ENCODE measurements at places on chromosomes 7 and 10.

GRCh38 chr7:39633563-39634477, 10.4 kb downstream of the RALA start:
- no peak for DNase-seq

- no peak for DNase-seq
These were observed 53.9 kb downstream of the MYL10 start for GRCh38 chr7:101575168-101575567.

- DNase-seq: no peak
These were observed 8.7 kb upstream of the ARHGAP12 start for GRCh38 chr10:31937371-31937770.

DNA sequence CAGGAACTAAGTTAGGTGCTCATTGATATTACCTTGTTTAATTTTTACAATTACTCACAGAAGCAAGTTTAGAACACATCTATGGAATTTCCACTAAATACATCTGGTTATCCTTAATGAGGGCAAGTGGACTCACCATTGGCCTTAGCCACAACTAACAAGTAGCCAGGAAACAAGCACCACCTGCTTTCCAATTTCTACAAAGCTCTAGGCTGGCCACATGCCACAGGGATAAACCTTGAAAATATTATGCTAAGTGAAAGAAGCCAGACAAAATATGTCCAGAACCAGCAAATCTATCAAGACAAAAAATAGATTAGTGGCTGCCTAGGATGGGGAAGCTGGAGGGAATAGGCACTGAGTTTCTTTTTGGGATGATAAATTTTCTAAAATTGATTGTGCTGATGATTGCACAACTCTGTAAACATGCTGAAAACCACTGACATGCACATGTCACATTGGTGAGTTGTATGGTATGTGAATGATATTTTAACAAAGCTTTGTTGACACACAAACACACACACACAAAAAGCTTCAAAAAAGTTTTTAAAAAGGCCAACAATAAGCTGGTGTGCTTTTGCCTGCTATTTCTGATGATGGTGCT, 179.4 kb downstream of the CPEB3 start:
- DNase-seq: no peak

- no peak for DNase-seq
These were observed 96.0 kb upstream of the IKZF1 start for GRCh38 chr7:50208378-50208982.

DNA sequence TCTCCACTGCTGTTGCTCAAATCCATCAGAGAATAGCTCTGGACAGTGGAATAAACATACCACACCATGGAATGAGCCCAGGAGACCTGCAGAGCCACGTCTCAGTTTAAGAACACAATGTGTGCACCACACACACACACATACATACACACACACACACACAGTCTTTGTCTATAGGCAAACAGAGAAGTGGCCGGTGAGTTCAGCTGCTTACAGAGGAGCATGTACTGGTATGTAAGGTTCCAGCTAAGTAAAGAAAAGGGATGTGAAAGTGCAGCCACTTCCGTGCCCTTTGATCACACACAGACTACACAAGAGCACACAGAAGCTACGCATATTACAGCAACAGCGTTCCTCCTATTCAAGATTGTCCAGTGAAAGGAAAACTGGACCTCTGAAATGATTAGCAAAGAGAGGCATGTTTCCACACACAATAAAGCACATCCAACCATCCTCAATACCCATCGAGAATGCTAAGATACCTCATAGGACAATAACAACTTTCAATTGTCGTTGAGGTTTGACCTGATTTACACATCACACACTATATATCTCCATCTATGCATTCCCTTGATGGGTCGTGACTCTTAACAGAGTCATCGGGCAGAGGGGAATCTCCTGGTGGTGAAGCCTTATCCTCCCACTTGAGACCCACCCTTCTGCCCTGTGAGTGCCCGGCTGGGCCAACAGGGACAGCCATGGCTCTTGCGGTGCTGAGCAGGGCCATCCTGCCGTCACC, 23.6 kb downstream of the SLC35B4 start:
- DNase-seq: no peak

- no peak for DNase-seq
These were observed 2.6 kb downstream of the GJD4 start for GRCh38 chr10:35607475-35608327.

GRCh38 chr7:99042957-99043356, 101.0 kb downstream of the SMURF1 start:
- DNase-seq: peak; percentile 23

- DNase-seq: no peak
These were observed 931 bp downstream of the SH2D4B start for GRCh38 chr10:80538481-80539185.

- DNase-seq: no peak
These were observed 65.2 kb downstream of the KLHDC10 start for GRCh38 chr7:130135208-130136205.

DNA sequence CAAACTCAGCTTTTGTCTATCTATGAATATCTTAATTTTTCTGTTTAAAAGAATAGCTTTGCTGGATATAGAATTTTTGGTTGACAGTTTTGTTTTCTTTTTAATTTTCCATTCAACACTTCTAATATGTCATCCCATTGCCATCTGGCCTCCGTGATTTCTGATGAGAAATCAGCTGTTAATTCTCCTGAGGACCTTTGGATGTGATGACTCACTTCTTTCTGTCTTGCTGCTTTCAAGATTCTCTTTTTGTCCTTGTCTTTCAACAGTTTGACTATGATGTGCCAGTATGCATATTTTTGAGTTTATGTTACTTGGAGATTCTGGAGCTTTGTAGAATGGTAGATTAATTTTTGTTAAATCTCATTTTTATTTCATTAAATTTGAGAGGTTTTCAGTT, 38.4 kb downstream of the ZNF518A start:
- DNase-seq: no peak

DNA sequence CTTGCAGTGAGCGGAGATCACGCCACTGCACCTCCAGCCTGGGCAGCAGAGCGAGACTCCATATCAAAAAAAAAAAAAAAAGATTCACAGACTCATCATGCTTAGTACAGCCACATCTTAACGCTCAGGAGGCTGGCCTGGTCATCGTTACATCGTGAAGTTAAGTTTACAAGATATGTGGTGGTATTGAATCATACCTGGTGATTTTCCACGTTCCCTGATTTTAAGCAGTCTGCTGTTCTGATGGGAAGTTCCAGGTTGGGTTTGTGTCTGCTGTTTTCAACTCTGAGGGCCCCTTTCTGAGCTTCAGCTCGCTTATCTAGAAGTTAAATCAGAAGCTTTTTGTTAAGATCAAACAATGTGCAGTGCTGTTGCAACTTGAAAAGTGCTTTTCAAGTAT, 6.9 kb downstream of the PPP2R2D start:
- no peak for DNase-seq

GRCh38 chr7:34309584-34309983, 348.4 kb upstream of the NPSR1 start:
- DNase-seq: no peak

DNA sequence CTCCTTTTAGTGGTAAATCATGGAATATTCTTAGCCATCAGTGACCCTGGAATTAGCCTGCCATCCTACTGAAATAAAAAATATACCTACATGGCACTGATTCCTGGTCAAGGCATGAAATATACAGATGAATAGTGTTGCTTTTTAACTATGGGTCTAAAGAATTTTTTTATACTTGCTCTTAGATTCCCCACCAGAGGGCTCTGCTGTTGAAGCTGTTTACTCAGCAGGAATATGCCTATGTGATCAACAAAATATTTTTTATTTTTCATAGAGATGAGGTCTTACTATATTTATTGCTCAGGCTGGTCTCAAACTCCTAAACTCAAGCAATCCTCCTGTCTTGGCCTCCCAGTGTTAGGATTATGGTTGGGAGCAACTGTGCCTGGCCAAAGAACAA, 13.5 kb downstream of the ZC3HC1 start:
- no peak for DNase-seq

Data from SJSA1 (cell line).